ENCODE measurements at places on chromosomes 7 and 10. TPM values are rescaled to one million over a fixed set of nuclear protein-coding genes. Genes with fewer than 3 reads are reported as not detected.

USP6NL gene
- total RNA-seq: 21.9 TPM

SLC26A5 gene
- not detected for total RNA-seq

SRGN gene
- total RNA-seq: 29.1 TPM

ZNF438 gene
- total RNA-seq: 4.6 TPM

NEURL1 gene
- total RNA-seq: 1.5 TPM

NKX2-3 gene
- total RNA-seq: not detected

CDC14C gene
- not detected for total RNA-seq

GIMAP6 gene
- total RNA-seq: not detected

SORCS1 gene
- not detected for total RNA-seq

AKR1C4 gene
- total RNA-seq: not detected

Data from placental pericyte (primary cell).